D341Med (cell line): ENCODE measurements at places on chromosomes 4 and X.

GRCh38 chr4:121376097-121376496 is 4.7 kb downstream of the QRFPR start:
- DNase-seq, result no peak

DNA sequence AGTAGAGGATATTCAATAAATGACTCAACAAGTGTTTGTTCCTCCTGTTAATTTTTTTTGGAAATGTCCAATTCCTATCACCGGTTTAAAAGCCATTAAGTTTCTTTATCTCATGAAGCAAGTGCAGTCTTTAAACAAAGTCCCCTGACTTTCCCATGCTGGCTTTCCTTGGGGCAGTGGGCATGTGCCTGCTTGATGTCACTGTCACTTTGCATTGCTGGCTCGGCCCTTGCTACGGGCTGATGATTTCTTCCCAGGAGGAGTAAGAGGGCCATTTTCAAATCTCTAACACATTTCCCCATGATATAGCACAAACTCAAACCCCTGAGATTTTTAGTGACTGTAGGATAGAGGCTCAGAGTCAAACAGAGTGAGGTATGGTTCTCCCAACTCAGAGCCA is 275.8 kb upstream of the TENM3 start:
- DNase-seq, result no peak

DNA sequence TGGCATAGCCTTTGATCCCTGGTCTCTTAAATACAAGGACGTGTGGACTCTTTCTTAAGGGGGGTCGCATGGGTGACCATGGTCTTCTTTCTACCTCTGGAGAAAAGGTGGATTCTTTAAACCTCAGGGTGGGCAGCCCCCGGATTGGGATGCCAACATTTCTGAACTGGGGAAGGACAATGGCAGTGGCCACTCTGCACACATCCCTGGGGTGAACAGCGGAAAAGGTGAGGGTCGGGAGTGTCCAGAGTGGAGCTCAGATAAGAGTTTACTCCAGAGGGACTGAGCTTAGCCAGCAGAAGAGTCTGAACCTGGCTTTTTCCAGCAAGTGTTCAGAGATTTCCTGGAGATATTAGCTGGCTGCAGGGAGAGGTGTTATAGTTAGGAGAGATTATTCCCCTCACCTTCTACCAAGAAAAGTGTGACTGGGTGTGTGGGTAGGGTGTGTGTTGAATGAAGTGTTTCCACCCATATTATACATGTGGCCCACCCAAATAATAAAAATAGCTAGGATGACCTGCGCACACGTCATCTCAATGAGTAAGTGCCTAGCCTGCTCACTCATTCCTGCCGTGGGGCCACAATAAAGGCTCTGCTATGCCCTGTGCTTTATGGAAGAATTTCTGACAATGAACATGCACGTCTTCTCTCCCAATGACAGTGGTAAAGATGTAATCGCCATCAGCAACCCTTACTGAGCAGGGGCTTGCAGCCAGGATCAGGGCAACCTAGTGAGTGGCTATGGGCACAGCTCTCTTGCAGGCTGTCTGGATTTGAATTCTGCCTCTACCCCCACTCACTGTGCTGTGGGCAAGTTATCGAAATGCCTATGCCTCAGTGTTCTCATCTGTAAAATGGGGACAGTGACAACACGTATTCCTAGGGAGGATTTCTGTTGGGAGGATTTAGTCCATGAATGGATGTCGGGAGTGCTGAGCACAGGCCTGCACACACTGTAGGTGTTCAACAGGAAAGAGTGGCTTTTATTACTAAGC is 76.6 kb downstream of the SLC2A9 start:
- DNase-seq, result no peak

GRCh38 chrX:93466383-93466782 is 207.0 kb downstream of the NAP1L3 start:
- DNase-seq, result no peak

DNA sequence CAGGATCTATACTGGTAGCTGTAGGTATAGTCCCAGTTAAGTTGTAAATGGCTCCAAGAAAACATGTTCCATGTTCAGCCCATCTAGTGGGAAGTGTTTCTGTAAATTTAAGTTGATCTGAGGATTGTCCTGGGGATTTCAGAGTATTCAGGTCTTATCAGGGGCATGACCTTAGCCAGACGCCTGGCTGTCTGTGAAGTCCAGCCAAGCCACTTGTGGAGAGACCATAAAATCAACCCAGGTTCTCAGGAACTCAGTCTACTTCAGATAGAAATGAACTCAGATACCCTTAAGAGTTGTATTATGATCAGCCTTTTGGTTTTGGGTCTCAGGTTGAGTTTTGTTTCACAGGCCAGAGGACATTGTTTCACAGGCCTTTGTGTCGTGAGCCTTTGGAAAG is 95.9 kb downstream of the EGF start:
- no peak for DNase-seq

GRCh38 chr4:112552668-112553067 is 36.7 kb upstream of the NEUROG2 start:
- no peak for DNase-seq

GRCh38 chrX:2498781-2499302 is 1.9 kb downstream of the DHRSX start:
- peak; percentile 61 for DNase-seq

DNA sequence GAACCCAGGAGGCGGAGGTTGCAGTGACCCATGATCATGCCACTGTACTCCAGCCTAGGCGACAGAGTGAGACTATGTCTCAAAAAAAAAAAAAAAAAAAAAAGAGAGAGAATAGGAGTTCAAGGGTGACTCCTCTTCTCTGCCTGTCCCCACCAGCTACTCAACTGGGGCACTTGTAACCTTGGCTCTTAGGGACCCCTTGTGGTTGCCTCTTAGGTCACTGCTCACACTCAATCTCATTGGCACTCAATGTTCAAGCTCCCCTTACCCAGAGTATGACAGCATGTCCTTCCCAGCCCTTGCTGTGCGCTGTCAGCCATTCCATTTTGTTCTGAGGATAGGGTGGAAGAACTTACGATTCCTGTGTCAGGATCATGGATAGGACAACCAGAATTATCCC is 82.4 kb upstream of the BEND4 start:
- DNase-seq, result no peak

- no peak for DNase-seq
Observed at GRCh38 chr4:35506161-35506560, 738.2 kb downstream of the ARAP2 start.

GRCh38 chr4:17785858-17786257 is 4.4 kb upstream of the FAM184B start:
- DNase-seq, result no peak

DNA sequence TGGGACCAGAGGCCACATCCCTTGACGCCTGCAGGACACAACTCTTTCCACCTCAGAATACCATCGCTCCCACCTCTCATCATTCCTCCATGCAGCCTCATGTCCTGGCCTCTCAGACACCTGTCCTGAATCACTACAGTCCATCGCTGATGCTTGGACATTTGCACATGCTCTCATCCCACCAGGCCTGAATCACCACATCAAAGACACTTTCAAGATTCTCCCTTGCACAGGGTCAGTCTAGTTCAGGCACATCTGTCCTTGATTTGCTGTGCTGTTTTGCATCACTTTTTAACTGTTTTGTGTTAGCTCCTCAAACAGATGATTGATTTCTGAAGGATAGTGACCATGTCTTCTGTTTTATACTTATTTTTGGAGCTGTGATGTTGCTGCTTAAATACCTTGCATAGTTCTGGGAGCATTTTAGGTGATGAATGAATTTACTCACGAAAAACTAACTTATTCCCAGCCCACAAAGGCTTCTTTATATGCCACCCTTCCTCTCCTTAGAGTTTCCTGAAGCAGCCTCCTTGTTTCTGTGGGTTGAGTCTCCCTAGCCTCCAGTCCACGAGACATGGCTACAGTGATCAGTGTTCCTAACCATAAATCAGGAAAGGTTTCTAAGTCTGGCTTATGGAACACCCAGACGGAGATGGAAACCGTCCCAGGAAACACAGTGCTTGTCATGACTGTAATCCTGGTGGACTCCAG is 2.6 kb downstream of the FAM114A1 start:
- DNase-seq, result no peak

DNA sequence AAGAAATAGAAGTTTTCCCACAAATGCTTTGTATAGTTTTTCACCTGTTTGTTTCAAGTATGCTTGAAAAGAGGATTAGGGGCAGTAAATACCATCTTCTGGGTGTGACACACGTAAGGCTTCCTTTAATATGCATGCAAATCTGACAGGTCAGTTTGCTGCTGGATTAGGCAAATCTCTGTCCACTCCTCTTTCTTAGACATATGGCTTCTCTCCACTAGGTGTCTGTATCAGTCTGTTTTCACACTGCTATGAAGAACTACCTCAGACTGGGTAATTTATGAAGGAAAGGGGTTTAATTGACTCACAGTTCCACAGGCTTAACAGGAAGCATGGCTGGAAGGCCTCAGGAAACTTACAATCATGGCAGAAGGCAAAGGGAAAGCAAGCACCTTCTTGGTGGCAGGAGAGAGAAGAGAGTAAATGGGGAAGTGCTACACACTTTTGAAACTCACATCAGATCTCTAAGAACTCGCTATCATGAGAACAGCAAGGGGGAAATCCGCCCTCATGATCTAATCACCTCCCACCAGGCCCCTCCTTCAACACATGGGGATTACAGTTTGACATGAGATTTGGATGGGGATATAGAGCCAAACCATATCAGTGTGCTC is 66.9 kb downstream of the TAB3 start:
- DNase-seq, result no peak

DNA sequence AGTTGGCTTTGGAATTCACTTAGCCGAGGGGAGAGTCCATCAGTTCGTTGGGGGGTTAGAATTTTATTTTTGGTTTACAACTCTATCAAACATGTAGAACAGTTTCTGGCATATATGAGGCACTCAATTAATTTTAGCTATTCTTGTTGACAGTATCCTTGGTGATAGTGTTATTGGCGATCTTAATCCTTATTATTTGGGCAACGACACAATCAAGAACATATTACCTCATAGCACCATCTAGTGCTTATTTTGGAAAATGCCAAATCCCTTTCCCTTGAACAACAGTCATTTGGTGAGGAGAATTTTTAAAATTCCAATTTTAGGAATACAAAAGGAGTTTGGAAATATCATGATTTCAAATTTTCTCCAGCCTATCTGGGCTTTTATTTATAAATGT is 17.9 kb upstream of the PGRMC1 start:
- DNase-seq, result no peak

DNA sequence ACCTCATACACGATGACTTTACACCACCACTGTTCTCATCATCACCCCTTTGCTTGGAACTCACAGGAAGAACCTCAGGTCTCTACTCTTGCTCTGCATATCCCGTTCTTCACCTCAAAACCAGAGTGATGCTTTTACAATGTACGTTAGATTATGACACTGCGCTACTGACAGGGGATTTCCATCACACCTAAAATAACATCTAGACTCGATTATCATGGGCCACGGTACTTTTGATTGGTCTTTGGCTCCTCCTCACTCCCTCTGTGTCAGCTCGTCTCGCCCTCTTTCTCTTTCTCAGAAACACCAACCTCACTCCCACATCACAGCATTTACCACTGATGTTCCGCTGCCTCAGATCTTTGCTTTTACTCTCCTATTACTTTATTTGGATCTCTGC is 172.4 kb downstream of the TLL1 start:
- no peak for DNase-seq

DNA sequence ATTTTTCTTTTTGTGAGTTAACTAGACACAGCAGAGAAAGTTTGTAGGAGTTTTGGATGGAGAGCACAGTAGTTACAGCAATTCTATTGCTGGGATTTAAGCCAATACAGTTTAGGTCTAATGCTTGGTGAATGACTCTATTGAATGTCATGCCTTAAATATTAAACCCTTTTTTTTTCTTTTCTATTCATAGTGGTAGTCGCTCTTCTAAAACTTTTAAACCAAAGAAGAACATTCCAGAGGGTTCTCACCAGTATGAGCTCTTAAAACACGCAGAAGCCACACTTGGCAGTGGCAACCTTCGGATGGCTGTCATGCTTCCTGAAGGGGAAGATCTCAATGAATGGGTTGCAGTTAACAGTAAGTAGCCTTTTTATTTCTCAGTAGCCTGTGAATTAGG is 34.8 kb upstream of the DCK start:
- DNase-seq, result no peak

GRCh38 chr4:123037804-123038203 is 115.4 kb upstream of the NUDT6 start:
- DNase-seq, result no peak

GRCh38 chr4:102868153-102868780 is 525 bp upstream of the CISD2 start:
- no peak for DNase-seq

GRCh38 chr4:82901183-82901718 is 716 bp downstream of the THAP9 start:
- DNase-seq, result no peak

- DNase-seq, result no peak
Observed at GRCh38 chr4:139828966-139829664, 163.5 kb downstream of the MGST2 start.

DNA sequence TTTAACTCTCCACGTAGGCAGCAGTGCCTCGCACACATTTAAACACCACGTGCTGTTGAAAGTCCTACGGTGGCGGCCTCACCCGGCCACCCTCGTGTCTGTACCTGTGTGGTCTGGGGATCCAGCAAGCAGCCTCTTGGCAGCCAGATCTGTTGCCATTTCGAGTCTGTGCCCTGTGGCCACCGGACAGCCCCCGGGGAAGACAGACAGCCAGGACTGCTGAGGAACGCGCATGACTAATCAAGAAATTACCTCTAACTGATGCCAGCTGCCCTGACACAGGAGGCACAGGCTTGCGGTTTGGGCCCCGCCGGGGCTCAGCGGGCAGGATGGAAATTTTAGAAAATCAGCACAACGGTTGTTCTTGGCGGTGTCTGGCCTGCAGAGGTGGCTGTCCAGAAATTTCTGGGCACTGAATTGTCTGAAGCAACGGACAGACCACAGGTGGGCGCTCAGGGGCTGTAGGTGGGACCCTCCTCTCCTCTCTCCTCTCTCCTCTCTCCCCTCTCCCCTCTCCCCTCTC is 15.6 kb upstream of the ASMTL start:
- DNase-seq, result peak; percentile 46

GRCh38 chr4:170623899-170624298 is 534.1 kb upstream of the AADAT start:
- no peak for DNase-seq

GRCh38 chrX:75086731-75087195 is 69.3 kb downstream of the ABCB7 start:
- no peak for DNase-seq

GRCh38 chr4:54234497-54235205 is 5.6 kb downstream of the PDGFRA start:
- no peak for DNase-seq

- no peak for DNase-seq
Observed at GRCh38 chr4:153115322-153116290, 88.6 kb upstream of the TRIM2 start.

DNA sequence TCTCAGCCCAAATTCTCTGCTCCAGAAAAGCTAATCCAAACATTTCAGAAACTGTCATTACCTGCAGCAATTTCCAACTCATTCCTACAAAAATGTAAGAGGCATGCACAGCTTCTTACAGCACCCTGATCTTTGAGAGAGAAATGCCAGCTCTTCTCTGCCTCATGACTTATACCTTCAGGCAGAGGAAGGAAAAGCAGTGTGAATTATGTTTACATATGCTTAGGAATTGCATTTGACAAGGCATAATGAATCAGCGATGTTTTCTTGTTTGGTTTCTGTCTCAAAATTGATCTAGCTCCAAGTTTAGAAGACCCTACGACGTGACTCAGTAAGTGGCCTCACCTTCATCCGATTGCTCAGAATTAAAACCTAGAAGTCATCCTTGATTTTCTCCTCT is 21.8 kb upstream of the AGA start:
- DNase-seq, result no peak
